Karpas-422 (cell line): ENCODE measurements at places on chromosomes 6 and 20.

- DNase-seq, result no peak
Measured at GRCh38 chr6:90098627-90099026, 198.0 kb downstream of the BACH2 start.

GRCh38 chr6:160462116-160462515 lies 113.9 kb downstream of the SLC22A3 start:
- no peak for DNase-seq

GRCh38 chr6:26307850-26308249 lies 57.1 kb upstream of the BTN3A2 start:
- DNase-seq, result no peak

DNA sequence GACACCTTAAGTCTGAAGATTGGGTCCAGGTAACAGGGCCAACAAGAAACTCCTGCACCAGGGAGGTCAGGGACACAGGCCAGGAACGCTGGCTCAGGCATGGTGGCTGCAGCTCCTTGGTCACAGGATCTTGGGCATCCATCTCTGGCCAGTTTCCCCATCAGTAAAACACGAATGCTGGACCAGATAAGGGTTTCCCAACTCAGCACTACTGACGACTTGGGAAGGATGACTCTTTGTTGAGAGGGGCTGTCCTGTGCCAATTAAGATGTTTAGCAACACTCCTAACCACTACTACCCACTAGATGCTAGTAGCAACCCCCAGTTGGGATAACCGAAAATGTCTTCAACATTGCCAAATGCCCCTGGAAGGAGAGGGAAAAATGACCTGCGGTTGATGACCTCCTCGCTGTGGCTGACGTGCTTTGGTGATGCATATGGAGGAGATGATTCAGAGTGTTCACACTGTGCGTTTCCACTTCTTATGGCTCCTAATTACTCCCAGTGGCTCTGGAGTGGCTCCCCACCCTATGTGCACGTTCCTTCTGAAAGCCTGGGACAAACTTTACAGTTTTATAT lies 261.9 kb downstream of the CDH26 start:
- DNase-seq, result no peak

DNA sequence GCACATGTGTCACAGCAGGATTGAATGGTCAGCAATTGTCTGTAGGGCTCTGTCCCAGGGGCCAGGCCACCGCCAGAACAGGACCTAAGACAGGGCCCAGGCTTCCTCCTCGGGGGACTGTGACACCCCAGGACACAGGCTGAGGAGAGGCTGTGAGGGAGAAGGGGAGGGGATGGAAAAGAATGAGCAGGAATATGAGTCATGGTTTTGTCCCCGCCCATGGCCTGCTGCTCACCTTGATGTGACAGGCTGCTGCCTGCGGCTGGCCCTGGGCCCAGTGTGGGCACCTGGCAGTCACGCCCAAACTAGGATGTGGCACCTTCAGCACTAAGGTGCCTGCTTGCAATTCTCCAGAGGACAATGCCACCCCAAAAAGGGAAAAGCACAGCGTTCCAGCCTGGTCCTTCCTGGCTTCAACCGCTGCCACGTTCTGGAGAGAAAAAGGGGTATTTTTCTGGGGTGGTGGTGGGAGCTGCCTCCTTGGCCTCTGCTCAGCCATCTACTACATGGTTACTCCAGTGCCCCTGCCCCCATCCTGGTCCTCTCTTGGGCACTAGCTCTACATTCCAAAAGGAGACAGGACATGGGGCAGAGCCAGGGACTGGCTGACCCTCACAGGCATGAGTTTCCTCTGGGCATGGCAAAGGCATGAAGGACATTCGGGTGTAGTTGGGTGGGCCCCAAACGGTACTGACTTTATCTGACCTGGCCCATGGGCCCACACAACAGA lies 93.4 kb downstream of the SLC22A23 start:
- no peak for DNase-seq

- no peak for DNase-seq
Measured at GRCh38 chr6:51901766-51902764, 185.3 kb downstream of the PKHD1 start.
